Stimulated activated CD8-positive, alpha-beta memory T cell treated with anti-CD3 and anti-CD28 coated beads, Interleukin-4, amount 100 ng/mL, for 1 hour (primary cell): ENCODE measurements at places on chromosomes 6 and 20.

GRCh38 chr6:169807699-169808607 lies 56.5 kb downstream of the ERMARD start:
- DNase-seq = no peak

DNA sequence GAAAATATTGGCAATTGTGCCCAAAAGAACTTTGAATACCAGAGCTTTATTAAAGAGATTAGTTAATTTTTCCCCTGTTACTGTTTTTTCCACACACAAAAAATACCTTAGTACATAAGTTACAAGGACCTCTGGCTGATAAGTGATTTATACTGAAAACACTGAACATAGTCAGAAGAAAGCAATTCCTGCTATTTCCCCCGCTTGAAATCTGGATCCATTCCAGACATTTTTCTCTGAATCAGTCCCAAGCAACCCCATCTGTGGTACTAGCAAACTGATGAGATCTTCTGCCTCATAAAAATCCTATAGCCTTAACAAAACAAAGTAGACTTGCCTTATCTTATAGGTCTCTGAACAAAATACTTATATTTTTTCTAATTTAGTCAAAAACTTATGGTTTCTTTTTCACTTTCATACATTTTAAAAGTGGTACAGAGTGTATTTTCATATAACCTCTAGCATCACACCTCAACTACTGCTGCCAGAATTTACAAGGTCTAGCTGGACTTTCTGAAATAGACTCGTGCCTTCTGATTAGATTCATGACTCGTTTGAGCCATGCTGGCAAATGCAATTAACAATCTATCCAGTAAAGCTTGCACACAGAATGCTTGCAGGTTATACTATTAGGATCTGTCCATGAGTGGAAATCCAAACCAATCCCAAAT lies 111.9 kb downstream of the TBX18 start:
- no peak for DNase-seq

GRCh38 chr6:159788753-159789376 lies 537 bp downstream of the TCP1 start:
- DNase-seq = no peak

GRCh38 chr6:130314271-130314670 lies 51.5 kb upstream of the TMEM200A start:
- no peak for DNase-seq

GRCh38 chr6:150149146-150149545 lies 6.3 kb downstream of the PPP1R14C start:
- DNase-seq = no peak

DNA sequence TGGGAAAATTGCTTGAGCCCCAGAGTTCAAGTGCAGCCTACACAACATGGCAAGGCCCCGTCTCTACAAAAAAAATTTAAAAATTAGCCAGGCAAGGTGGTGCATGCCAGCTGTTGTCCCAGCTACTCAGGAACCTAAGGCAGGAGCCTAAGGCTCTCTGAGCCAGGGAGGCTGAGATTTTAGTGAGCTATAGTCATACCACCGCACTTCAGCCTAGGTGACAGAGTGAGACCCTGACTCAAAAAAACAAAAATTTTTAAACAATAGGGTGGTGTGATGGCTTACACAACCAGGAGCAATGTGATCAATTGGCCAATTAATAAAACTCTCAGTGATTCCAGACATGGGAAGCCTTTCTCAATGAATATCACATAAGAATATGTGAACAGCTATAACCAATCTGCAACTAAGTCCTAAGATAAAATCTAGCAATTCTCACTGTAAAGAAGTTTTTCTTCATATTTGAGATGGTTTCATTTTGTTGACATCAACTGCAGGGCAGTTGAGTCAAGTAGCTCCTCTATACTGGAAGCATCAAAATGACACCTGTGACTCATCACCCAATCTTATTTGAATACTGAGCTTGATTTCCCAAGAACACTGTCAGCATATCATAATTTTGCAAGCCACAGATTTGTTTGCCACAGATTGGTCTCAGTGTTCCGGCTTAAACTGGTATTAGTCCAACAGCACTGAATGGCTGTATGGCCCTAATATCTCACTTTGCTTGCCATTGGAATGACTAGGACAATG lies 169.0 kb upstream of the GJE1 start:
- no peak for DNase-seq

DNA sequence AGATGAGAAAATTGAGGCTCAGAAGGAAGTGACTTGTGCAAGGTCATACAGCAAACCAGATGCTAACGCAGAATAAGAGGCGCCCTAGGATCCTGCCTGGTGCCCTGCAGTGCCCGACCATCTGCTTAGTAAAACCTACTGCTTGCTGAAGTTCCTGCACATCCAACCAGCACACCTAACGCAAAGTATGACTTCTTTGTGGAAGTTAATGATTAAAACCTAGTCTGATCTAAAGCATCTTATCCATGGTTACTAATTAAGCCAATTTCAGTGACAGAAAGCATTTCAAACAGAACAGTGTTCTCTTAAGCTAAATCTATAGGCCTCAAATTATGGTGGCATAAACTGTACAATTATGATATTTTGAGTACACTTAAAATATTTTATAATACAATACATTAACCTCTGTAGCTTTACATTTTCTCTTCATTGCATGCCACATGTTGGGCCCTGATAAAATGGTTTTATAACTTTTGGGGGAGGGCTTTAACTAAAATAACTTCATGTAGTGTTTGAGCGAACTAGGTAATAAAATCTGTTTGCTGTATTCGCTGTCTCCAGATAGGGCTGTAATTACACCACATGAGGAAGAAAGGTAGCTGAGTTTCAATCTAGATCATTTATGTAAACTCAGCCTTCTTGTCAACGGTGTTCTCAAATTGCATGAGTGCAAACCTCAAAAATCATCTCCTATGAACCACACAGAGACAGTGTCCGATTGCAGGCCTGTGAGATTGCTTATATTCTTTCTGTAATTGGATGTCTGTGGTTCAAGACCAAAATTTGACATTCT lies 37.5 kb upstream of the BEND3 start:
- no peak for DNase-seq

DNA sequence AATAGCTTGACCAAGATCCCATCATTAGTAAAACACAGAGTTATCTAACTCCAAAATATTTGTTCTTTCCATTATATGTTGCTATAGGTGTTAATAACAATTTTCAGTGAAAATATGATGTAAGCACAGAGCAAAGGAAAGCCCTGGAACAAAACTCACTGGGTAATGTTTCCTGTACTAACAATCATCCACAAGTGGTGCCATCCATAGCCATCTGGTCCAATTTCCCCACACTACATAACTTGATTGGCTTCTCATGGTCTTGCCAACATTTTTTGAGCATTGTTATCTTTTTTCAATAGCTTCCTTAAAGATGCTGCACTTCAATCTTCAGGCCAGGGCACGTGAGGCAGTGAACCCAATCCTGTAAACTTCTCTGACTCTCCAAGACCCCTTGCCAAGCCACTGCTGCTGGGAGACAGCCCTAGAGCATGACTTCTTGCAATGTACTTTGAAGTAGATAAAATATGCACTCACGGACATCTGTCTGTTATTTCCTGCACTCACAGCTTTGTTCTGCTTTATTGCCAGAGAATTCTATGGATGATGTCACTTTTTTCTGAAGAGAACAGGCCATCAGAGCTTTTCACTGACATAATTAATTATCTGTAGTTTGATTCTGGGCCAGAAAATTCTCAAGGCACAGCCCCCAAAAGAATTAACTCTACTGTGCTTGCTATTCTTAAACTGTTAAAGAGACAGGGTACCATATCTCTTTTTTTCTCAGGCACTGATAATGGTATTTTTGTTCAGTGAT lies 97.5 kb upstream of the TMEM30A start:
- DNase-seq = no peak

GRCh38 chr6:122652431-122652830 lies 42.2 kb downstream of the PKIB start:
- no peak for DNase-seq

- no peak for DNase-seq
Measured at GRCh38 chr6:145137425-145137824, 597.9 kb downstream of the EPM2A start.

DNA sequence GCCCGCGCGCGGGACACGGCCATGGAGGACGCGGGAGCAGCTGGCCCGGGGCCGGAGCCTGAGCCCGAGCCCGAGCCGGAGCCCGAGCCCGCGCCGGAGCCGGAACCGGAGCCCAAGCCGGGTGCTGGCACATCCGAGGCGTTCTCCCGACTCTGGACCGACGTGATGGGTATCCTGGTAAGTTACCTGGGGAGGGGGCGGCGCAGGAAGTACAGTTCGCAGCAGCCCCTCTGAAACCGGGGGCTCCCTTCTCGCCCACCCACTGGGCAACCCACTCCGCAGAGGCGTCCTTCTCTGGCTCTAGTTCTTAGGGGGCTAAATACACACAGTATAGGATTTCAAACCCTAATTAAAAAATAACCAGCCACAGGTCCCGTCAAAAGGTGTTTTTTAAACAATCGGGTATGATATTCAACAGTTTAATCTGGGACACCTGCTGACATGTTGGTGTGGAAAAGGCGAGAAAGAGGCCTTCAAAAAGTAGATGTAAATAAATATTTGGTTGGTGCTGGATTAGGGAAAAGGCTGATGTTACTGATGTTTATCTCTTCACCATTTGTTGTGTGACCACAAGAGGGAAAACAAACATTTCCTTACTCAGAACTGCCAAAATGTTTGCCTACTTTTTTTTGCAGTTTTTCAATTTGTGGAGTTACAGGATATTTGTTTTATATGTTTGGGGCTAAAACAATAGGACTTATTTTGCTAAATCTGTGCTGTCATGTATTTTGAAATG lies 577 bp downstream of the SASH1 start:
- DNase-seq = no peak

DNA sequence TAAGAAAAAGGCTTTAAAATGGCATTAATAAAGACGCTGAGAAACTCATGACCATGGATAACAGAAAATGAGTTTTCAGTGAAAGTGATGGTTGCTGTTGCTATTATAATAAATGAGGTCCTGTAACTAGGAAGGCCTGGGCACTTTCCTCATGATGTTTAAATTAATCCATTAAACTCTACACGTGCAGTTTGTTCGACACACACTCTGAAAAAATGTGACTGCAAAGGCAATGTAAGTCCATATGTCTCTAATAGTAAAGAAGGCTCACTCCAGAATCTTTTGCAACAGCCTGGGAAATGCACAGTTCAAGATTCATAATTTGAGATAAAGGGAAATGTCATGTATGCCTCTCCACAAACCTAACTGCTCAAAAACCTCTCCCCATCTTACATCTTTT lies 153.4 kb downstream of the COL12A1 start:
- no peak for DNase-seq

GRCh38 chr6:104266922-104267321 lies 592.8 kb downstream of the HACE1 start:
- DNase-seq = no peak

DNA sequence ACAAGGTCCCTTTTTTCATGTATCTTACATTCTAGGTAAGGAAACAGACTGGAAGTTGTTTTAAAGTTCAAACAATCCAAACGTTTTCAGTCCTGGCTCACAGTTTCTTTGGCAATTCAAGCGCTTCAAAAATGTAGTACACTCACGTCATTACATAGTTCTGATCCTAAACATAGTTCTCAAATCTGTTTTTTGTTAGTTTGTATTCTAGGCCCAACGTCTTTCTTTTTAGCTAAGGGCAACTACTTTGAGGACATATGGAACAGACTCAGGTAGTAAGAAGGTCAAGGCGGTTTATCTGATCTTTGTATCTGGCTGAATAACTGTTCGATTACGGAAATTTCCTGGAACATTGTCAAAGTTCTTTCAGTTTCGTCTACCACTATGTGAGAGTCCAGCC lies 36.9 kb upstream of the PLCB4 start:
- no peak for DNase-seq

- DNase-seq = no peak
Measured at GRCh38 chr6:150099953-150100352, 31.0 kb upstream of the ULBP3 start.

GRCh38 chr6:85995339-85996033 lies 352.8 kb upstream of the SYNCRIP start:
- DNase-seq = no peak

GRCh38 chr6:134967711-134968110 lies 17.8 kb upstream of the ALDH8A1 start:
- DNase-seq = no peak

DNA sequence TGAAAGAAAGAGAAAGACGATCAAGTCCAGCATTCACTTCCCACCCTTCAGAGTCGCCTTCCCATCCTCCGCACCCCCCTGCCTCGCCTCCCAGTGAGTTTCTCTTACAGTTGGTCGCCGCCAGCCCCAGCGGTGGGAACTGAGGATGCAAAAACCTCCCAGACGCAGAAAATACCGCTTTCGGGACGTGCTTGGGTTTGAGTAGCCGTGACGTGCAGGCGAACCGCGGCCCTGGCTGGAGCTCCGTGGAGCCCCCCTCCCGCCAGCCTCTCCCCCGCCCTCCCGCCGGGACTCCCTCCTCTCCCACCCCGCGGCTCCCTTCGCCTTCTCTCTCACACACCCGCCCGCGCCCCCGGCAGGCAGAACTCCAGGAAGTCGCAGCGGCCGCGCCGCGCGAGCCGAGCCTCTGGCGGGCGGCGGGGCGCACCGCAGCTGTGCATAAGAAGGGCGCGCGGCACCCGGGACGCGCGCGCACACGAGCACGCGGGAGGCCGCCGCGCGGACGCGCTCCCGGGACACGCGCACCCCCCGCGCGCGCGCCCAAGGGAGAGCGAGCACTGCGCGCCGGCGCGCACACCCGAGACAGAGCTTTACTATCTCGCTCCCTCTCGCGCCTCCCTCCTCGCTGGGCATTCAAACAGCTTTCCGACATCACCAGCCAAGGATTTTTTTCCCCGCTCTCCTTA lies at the start of gene ADGRB3:
Gene ADGRB3 (plus strand): TSS at position 557 of the 686 bp plus-strand sequence. CDS start 3,394 bp downstream, outside the sequence.
- DNase-seq = no peak

DNA sequence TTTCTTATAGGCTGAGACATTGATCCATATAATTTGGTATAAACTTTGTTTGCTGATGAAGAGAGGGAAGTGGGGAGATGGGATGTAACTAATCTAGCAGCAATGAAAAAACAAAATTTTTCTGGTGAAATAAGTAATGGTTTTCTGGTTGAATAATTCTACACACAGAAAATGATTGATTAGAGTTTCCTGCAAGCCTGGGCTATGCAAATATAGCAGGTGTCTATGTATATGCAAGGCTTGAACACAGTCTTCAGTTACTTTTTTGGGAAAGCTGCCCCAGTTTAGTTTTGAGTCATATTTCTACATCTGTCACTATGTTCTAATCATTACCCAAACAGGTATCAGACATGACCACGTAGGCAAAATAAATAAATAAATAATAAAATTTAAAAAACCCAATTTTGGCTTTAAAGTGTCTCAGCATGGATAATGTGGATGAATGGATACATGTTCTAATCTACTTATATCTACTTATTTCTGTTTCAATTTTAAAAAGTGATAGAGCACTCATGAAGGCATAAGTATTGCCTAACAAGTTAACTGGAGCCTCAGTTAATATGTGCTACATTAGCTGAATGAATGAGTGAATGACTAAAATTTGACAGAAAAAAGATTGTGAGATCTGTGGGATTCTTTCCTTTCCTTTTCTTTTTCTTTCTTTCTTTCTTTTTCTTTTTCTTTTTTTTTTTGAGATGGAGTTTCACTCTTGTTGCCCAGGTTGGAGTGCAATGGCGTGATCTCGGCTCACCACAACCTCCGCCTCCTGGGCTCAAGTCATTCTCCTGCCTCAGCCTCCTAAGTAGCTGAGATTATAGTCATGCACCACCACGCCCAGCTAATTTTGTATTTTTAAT lies 37.2 kb upstream of the TFB1M start:
- no peak for DNase-seq
